ENCODE measurements at places on chromosomes 5 and 9.
A peak's percentile ranks its signal among the peaks of the same experiment; 100 is the strongest.

DNA sequence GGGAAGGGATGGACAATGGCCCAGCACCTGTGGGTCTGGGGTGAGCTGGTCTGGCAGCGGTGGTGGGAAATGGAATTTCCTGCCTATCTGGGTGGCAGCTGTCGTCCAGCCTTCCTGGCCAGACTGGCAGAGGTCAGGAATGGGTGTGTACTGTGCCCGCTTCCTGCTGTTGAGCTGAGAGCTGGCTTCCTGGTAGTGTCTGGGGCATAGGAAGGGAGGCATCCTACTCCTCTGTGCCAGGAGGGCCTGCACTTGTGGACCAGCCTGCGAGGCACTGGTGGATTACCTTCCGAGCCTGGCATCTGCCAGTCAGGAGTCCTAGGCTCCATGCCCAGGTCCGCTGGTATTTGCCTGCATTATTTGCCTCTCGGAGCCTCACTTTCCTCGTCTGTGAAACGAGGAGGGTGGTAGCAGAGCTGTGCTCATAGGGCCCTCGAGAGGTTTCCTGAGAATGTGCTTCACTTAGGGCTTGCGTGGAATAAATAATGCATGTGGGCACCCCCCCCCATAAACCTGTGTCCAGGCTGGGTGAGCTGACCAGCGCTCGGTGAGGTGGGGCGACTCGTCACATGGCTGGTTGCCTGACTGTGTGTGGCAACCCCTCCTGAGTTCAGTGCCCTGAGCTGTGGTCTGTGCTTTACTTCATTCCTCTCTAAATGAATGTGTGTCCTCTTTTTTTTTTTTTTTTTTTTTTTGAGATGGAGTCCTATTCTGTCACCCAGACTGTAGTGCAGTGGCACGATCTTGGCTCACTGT lies 47.7 kb downstream of the HMCN2 start:
- no peak for DNase-seq

DNA sequence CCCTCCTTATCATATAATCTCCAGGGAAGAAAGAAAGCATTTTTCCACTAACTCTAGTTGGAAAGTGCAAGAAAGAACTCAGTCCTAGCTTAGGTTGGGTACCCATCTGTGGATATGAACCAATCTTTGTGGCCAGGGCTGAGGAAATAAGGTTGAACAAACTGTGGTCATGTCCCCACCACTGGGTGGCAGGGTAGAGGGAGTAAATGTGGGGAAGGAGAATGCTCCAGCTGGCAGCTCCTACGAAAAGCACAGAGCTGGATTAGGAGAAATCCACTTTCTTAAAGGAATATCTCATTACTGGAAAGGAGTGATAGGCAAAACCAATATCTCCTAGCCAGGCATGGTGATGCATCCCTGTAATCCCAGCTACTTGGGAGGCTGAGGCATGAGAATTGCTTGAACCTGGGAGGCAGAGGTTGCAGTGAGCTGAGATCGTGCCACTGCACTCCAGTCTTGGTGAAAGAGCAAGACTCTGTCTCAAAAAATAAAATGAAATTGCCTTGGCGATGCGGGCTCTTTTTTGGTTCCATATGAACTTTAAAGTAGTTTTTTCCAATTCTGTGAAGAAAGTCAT lies 175.1 kb downstream of the CCDC192 start:
- DNase-seq = peak; percentile 27

DNA sequence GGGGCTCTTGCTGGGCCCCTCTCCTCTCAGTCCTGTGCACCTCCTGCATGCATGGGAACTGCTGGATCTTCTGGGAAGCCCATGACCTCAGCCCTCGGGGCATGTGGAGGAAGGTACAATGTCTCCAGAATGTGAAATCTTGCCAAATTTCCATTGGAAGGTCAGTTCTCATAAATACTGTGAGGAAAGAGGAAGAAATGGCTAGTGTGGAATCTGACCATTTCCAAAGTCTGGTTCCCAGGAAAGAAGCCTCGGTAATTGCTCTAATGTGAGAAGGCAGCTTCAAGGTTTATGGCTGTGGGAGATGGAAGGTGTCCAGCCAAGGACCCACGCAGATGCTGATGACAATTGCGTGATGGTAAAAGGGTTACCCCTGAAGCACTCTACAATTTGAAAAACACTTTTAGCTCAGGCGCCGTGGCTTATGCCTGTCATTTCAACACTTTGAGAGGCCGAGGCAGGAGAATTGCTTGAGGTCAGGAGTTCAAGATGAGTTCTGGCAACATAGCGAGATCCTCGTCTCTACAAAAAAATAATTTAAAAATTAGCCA lies 8.1 kb upstream of the IL17B start:
- DNase-seq = no peak

GRCh38 chr9:120431268-120431667 lies 148.7 kb downstream of the CDK5RAP2 start:
- no peak for DNase-seq

GRCh38 chr5:129465776-129466344 lies 5.8 kb downstream of the ADAMTS19 start:
- no peak for DNase-seq

DNA sequence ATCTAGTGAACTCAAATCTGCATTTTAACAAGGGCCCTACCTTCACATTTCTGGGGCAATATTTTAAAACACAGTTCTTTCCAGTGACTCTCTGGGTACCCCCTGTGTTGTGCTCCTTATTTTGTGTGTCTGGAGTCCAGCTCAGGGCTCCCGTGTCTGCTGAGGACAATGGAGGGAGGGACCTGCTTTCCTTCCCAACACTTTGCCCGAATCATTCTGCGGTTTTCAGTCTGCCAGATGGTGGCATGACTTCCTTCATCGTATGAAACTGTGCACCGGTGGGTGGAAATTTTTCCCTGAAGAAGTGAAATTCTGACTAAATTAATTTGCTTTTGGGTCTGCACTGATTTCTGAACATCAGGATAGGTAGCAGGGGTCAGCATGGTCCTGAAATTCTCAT lies 153.6 kb upstream of the CD180 start:
- no peak for DNase-seq

GRCh38 chr5:149227168-149227826 lies 44.4 kb upstream of the AFAP1L1 start:
- DNase-seq = no peak

GRCh38 chr5:136012041-136012804 lies 16.6 kb upstream of the TGFBI start:
- DNase-seq = no peak

DNA sequence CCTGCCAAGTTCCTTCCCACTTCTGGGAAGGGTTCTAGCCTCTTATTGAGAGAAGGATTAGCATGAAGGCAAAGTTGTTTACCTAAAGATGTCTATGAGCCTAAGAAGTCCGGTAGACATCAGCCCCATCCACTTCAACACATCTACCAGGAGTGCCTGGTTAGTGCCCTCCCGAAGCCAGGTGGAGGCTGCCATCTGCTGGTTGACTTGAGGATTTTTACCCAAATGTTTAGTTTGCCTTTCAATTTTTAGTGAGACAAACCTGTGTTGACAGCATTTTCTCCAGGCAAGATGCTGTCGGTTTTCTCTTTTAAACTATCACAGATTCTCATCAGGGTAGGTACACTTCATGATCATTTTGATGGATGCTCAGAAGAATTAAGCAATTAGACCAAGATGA lies 83.6 kb upstream of the TNFSF8 start:
- DNase-seq = peak; percentile 41

GRCh38 chr9:134936346-134937163 lies 18.8 kb upstream of the FCN1 start:
- no peak for DNase-seq

DNA sequence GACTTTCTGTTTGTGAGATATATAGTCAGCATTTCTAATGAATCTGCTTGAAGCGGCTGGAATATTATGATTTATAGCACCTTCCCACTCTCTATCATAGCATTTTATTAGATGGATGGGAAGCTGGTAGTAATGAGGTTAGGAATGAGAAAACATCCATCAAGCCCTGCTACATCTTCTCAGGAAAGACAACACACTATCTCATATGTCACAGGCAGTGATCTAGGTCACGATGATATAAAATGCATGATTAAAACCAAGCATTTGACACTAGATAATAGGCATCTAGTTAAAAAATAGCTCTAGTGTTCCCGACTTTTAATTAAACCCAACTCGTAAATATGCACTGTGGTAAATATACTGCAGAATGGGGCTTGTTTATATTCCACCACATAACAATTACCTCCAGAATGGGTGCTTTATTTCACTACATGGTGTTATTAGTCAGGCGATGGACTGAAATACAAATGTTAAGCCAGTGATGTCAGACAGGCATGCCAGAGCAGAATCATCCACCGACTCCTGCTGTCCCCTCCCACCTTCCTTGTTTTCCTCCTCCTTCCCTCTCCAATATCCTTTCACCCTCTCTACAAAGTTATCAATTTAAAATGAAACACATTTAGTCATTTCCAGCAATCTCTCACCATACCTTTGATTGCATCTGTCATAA lies 286.8 kb downstream of the SPATA31D1 start:
- DNase-seq = no peak

GRCh38 chr5:164358531-164359259 lies 853.3 kb downstream of the MAT2B start:
- DNase-seq = no peak

DNA sequence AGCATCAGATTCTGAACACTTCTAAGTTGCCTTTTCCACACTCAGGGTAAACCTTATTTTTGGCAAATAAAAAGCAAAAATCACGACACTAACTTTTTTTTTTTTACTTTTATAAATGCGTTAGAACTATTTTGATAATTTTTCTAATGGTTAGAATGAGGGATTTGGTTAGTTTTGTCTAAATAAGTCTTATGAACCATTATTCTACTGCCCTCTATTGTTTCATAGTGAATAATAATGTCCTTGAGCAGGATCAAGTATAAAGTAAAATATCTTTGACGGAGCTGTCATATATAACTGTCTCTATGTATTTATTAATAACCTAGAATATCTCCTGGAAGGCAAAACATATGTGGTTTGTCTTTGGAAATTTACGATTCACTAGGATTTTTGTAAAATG lies 631.8 kb downstream of the GABRG2 start:
- DNase-seq = no peak
